ENCODE measurements at places on chromosomes 2 and 18. TPM values are rescaled to one million over a fixed set of nuclear protein-coding genes. Genes with fewer than 3 reads are reported as not detected.

GRCh38 chr18:21300035-21300907 lies 58.2 kb downstream of the GREB1L start:
- no peak overlapping the region for H3K27ac ChIP-seq
- no peaks in the 10 kb centered on the region for H3K36me3 ChIP-seq
- no peak for DNase-seq
- peaks cover 6% of the 10 kb centered on the region for H3K27me3 ChIP-seq

DNA sequence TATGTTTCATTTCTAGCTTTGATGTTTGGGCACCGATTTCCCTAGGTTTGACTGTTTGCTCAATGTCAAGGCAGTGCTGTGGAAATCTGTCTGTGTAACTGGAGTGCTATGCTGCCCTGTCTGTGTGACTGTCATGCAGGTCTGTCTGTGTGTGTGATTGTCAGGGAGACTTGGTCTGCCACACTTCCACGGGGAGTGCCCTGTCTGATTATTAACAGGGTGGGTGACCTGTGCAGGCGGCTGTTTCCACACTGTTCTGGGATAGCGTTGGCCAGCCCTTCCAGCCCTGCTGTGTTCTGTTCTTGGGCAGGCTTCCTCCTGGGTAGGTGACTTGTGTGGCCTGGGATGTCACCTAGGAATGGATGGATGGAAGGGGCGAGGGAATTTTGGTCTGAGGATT lies 85.3 kb downstream of the FHOD3 start:
- no peak overlapping the region for H3K27ac ChIP-seq
- peaks cover 2% of the 10 kb centered on the region for H3K27me3 ChIP-seq
- H3K36me3 ChIP-seq: no peaks in the 10 kb centered on the region
- H3K4me3 ChIP-seq: no peak overlapping the region
- H3K4me1 ChIP-seq: no peaks in the 10 kb centered on the region

GRCh38 chr2:239285932-239286230 lies 114.9 kb downstream of the HDAC4 start:
- no peaks in the 10 kb centered on the region for H3K27me3 ChIP-seq
- H3K4me1 ChIP-seq: peaks cover 54% of the 10 kb centered on the region
- H3K27ac ChIP-seq: peak overlapping the region; percentile 93
- peak overlapping the region; percentile 74 for H3K4me3 ChIP-seq
- H3K36me3 ChIP-seq: peaks cover 14% of the 10 kb centered on the region

Gene FIGN
- not detected for total RNA-seq

Gene ACKR3
- 4.4 TPM for total RNA-seq

- no peaks in the 10 kb centered on the region for H3K4me1 ChIP-seq
- no peak overlapping the region for H3K27ac ChIP-seq
- H3K4me3 ChIP-seq: no peak overlapping the region
- no peak for DNase-seq
These were observed 38.4 kb downstream of the SPC25 start for GRCh38 chr2:168851674-168852320.

Gene VWC2L
- total RNA-seq: not detected

All from activated naive CD8-positive, alpha-beta T cell treated with anti-CD3 and anti-CD28 coated beads, Interleukin-2, amount 10 ng/mL, durations not matched to agents 7 days and 5 days (primary cell).